ENCODE measurements at places on chromosomes 12 and 14. TPM values are rescaled to one million over a fixed set of nuclear protein-coding genes. Genes with fewer than 3 reads are reported as not detected.
A peak's percentile ranks its signal among the peaks of the same experiment; 100 is the strongest.

GRCh38 chr14:78851189-78851588 lies 681.0 kb downstream of the NRXN3 start:
- no peaks in the 10 kb centered on the region for H3K36me3 ChIP-seq
- H3K27me3 ChIP-seq = no peaks in the 10 kb centered on the region
- no peak overlapping the region for H3K27ac ChIP-seq
- no peak overlapping the region for H3K4me3 ChIP-seq

GRCh38 chr12:122965851-122966742 lies at the start of gene ABCB9:
Gene ABCB9, minus strand, starts transcription at chr12:122966463. Its CDS starts 6,228 bp downstream, at chr12:122960235.
- DNase-seq = peak; percentile 61
- no peak within 1 kb of the TSS for H3K27ac ChIP-seq
- no peaks in the 10 kb centered on the region for H3K27me3 ChIP-seq
- H3K36me3 ChIP-seq = no peaks in the 10 kb centered on the region
- peaks cover 23% of the 10 kb centered on the region for H3K4me1 ChIP-seq

DNA sequence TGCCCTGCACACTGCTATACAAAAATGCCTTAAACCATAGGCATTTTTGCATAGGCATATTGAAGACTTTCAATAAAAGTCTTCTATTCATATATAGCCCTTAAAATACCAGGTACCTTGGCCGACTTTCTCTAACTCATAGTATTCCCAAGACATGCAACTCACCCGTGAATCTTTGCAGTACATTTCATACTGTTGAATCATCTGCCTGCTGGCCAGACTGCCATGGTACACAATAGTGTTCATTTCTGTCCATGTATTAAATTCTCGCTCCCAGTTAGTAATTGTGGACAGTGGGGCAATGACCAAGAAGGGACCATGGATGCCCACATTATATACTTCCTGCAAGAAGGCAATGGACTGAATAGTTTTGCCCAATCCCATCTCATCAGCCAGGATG lies 24.3 kb upstream of the SUPT16H start:
- peaks cover 5% of the 10 kb centered on the region for H3K4me1 ChIP-seq
- peaks cover 71% of the 10 kb centered on the region for H3K36me3 ChIP-seq
- H3K27me3 ChIP-seq = no peaks in the 10 kb centered on the region
- no peak overlapping the region for H3K4me3 ChIP-seq

DNA sequence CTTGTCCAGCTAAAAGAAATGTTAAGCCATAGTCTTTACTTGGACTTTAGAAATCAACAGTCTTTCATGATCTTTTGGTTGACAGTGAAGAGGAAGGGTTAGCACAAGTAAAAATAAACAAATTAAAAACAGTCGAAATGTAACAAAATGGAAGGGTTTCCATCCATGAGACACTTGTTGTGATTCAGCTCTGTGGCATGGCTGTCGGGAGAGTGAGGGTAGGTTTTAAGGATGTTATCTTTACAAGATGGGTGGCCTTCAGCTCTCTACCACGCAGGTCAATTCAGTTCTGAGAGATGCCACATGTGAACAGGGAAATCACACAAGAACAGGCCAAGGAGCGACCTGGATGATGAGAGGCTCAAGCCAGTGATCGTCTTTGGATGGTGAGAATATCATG lies 180.2 kb downstream of the PPM1H start:
- no peak overlapping the region for H3K27ac ChIP-seq
- H3K27me3 ChIP-seq = no peaks in the 10 kb centered on the region
- no peak overlapping the region for H3K4me3 ChIP-seq

DNA sequence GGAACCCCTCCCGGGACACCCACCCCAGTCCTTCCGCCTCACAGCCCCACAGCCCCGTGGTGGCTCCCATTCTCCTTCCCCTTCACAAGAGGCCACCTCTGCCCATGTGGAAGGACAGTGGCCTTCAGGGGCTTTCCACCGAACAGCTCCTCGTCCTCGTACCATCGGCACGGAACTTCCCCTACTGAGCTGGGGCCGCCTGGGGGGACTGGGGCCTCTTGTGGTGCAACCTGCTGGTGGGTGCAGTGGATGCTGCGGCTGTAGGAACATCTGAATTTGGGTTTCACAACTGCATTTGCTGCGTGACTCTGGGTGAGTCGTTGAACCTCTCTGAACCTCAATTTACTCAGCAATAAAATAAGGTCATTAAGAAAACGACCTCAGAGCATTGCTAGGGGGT lies 50.9 kb downstream of the RFLNA start:
- no peak overlapping the region for H3K27ac ChIP-seq
- H3K27me3 ChIP-seq = no peaks in the 10 kb centered on the region
- no peak overlapping the region for H3K4me3 ChIP-seq
- H3K4me1 ChIP-seq = no peaks in the 10 kb centered on the region

- no peaks in the 10 kb centered on the region for H3K36me3 ChIP-seq
- H3K4me1 ChIP-seq = no peaks in the 10 kb centered on the region
- no peaks in the 10 kb centered on the region for H3K27me3 ChIP-seq
- H3K27ac ChIP-seq = no peak overlapping the region
- no peak overlapping the region for H3K4me3 ChIP-seq
Measured at GRCh38 chr14:53384536-53384935, 231.4 kb upstream of the DDHD1 start.

DNA sequence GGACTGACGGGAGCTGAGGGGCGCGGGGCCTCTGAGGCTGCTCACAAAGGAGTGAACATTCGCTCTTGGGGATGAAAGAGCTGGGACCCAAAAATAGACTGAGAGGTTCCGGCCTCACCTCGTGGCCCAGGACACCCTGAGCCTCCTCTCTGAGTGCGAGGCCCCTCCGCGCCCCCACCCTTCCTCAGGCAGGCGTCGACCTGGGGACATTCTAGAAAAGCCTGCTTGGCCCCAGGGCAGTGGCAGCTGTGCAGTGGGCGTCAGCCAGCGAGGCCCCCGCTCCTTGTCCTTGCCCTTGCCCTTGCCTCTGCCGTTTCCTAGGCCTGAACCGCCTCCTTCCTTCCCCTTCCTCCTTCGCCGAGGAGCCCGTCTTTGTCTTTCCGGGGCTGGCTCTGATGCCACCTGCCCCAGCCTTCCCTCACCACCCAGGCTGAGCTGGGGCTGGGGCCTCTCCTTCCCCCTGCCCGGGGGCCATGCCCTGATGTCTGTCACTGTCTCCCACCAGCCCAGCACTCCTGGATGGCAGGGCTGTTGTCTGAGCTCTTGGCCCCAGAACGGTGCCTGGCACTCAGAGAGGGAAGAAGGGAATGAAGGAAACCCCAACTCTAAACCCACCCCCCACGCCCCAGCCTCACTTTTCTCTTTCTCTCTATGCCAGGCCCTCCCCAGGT lies 208.2 kb upstream of the RTL1 start:
- no peaks in the 10 kb centered on the region for H3K4me1 ChIP-seq
- no peaks in the 10 kb centered on the region for H3K36me3 ChIP-seq
- DNase-seq = no peak
- H3K27ac ChIP-seq = no peak overlapping the region
- H3K27me3 ChIP-seq = peaks cover 5% of the 10 kb centered on the region

DNA sequence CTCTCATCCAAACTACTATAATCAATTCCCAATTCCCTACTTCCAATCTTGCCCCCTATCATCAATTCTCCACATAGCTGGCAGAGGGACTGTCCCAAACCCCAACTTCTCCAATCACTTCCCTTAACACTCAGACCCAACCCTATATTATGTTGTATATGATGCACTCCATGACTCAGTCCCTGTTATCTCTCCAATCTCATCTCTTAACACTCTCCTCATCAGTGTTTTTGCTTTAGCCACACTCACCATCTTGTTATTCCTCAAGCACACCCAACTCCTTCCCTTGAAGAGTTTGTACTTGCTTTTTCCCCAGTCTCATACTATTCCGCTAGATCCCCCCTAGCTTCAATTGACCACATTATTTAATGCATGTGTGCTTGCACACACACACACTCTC lies 4.9 kb downstream of the RHOJ start:
- no peak for DNase-seq
- peaks cover 23% of the 10 kb centered on the region for H3K36me3 ChIP-seq
- no peaks in the 10 kb centered on the region for H3K27me3 ChIP-seq
- H3K4me1 ChIP-seq = no peaks in the 10 kb centered on the region
- H3K4me3 ChIP-seq = no peak overlapping the region

DNA sequence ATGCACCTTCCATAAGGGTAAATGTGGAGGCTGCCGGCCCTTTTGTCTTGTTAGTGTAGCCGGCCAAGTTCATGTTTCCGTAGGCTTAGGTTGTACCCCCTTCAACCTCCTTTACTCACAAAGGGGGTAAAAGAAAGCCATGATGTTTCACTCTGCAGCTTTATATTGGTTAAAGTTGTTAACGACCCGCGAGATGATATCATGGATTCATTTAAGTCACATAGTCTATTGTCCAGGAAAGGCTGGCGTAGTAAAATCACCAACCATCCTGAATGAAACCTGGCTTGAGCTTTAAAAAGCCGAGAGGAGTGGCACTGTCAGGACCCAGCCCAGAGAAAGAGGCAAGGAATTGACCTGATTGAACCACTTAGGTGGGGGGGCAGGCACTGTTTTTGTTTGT lies 1.3 kb downstream of the UNG start:
- H3K36me3 ChIP-seq = peaks cover 13% of the 10 kb centered on the region
- H3K4me1 ChIP-seq = peaks cover 18% of the 10 kb centered on the region
- H3K27me3 ChIP-seq = no peaks in the 10 kb centered on the region
- H3K27ac ChIP-seq = peak overlapping the region; percentile 67
- H3K4me3 ChIP-seq = peak overlapping the region; percentile 85

DNA sequence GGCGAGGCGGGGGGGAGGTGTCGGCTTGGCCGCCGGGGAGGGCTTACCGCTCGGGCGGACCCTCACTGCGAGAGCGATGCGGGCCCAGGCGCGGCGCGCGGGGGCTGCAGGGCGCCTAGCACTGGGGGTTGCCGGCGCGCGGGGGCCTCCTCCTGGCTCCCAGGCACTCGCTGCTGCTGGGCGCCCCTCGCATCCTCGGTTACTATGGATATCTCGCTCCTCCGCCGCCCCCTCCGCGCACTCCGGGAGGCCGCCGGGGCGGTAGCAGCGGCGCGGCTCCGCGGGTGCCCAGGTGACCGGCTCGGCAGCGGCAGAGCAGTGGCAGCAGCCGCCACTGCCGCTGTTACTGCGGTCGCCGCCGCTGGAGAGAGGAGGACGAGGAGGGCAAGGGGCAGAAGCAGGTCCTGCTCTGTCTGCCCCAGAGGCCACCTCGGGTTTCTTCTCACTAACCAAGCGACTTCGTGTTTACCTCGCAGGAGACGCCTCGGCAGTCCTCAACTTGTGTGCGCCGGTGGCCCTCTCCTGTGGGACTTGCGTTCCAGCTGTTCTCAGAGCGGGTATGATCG lies 250.1 kb downstream of the APAF1 start:
- H3K4me1 ChIP-seq = peaks cover 10% of the 10 kb centered on the region
- H3K36me3 ChIP-seq = no peaks in the 10 kb centered on the region
- H3K27ac ChIP-seq = no peak overlapping the region
- peaks cover 49% of the 10 kb centered on the region for H3K27me3 ChIP-seq
- peak overlapping the region; percentile 32 for H3K4me3 ChIP-seq

DNA sequence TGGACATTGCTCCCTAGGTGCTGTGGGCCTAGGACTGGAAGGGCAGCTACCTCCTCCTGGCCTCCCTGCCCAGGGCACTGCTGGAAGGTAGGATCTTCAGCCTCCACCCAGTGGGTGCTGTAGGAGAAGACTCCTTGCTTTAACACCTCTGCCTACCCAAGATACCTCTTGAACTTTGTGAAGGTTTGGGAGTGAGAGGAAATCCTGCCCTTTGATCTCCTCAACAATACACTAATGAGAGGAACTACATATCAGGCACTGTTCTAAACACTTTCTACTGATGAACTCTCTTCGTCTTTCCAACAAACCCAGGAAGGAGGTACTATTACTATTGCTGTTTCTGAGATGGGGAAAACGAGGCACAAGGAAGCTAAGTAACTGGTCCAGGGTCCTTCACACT lies 66.9 kb downstream of the PLEKHG3 start:
- DNase-seq = no peak
- no peak overlapping the region for H3K27ac ChIP-seq
- H3K4me1 ChIP-seq = no peaks in the 10 kb centered on the region
- H3K4me3 ChIP-seq = no peak overlapping the region

- H3K27me3 ChIP-seq = no peaks in the 10 kb centered on the region
- peak; percentile 76 for DNase-seq
- peak overlapping the region; percentile 88 for H3K27ac ChIP-seq
- peaks cover 18% of the 10 kb centered on the region for H3K4me1 ChIP-seq
- H3K4me3 ChIP-seq = no peak overlapping the region
- H3K36me3 ChIP-seq = no peaks in the 10 kb centered on the region
Measured at GRCh38 chr14:85566603-85567002, 36.7 kb downstream of the FLRT2 start.

DNA sequence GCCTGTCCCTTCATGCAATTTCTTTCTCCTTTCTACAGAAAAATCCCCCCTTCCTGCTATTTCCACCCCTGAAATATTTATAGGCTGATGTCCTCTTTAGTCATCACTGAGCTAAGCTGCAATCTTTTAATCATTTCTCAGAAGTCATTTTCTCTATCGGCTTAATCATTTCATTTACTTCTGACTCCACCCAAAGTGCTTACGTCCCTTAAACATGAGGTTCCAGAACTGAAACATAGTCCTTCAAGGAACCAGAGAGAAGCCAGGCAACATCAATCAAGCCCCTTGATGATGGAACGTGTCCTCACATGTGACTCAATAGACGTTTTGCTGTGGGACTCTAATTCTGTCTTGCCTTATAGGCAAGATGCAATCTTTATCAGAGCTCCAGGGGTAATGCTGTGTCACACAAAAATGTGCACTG lies 148.7 kb upstream of the KRR1 start:
- H3K36me3 ChIP-seq = no peaks in the 10 kb centered on the region
- peak overlapping the region; percentile 96 for H3K27ac ChIP-seq
- peak overlapping the region; percentile 3 for H3K4me3 ChIP-seq
- peak; percentile 96 for DNase-seq
- H3K27me3 ChIP-seq = no peaks in the 10 kb centered on the region

DNA sequence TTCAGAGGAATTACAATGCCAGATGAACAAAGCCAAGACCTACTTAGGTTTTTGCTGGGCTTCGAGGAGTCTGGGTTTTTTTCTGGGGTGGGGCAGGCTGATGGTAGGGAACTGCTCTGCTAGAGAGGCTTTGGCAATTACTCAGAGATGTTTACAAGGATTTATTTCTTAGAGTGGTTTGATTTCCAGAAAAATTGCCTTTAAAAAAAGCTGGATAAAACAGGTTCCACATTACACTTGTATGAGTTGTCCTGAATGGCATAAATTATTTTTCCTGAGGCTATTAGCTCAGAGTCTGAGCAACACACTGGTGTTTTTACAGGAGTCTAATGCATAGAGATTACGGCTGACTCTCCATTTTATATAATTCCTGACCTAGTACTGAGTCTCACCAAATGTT lies 118.5 kb upstream of the FRMD6 start:
- no peaks in the 10 kb centered on the region for H3K27me3 ChIP-seq
- H3K4me1 ChIP-seq = peaks cover 23% of the 10 kb centered on the region
- H3K36me3 ChIP-seq = no peaks in the 10 kb centered on the region
- H3K4me3 ChIP-seq = no peak overlapping the region
- DNase-seq = peak; percentile 72

DNA sequence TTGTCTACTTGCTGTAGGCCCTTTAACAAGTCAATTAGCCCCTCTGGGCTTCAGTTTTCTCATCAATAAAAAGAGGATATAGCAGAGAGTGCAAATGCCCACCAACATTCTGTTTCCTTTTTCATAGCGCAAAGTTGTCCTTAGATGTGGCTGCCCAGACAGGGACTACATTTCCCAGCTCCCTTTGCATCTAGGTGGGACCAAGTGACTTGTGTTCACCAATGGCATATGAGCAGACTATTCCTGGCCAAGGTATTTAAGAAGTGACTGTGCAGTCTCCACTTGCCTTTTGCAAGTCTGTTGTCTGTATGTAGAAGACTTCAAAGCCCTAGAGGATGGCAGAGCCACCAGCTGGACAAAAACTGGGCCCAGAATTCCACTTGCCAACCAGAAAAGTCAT lies 59.7 kb downstream of the DAO start:
- no peak overlapping the region for H3K4me3 ChIP-seq
- no peaks in the 10 kb centered on the region for H3K4me1 ChIP-seq
- H3K27me3 ChIP-seq = peaks cover 8% of the 10 kb centered on the region
- no peak overlapping the region for H3K27ac ChIP-seq

The OLR1 gene
- total RNA-seq = 0.96 TPM

The AKAP3 gene
- 1.4 TPM for total RNA-seq

The VWF gene
- 0.23 TPM for total RNA-seq
